Activated CD8-positive, alpha-beta memory T cell treated with anti-CD3 and anti-CD28 coated beads for 4 hours (primary cell): ENCODE measurements at places on chromosomes 6 and 20.
A peak's percentile ranks its signal among the peaks of the same experiment; 100 is the strongest.

DNA sequence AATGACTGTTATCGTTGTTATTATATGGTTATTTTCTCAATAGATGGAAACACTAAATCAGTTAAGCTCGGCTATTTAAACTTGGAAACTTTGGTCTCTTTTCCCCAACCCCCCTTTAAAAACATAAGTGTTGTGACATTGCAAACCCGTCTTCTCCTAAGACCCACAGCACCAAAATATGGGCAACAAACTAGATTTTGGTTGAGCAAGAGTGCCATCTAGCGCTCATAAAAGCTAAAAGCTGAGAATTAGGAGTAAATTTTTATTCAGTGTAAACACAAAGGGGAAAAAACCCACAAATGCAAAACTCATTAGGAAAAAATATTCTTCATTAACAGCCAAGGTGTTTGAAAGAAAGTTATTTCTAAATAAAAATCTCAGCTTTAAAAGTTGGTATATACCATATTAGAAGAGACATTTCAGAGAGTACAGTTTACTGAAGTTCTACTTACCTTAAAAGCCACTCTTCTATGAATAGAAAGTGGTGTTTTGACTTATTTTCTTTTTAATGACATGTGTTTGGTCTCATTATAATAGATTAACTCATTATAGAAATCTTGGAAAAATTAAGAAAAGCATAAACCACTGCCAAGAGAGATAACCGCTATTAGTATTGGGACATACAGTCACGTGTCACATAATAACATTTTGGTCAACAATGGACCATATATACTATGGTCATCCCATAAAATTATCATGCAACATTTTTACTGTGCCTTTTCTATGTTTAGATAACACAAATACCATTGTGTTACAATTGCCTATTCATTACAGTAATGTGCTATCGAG, 21.1 kb downstream of the SESN1 start:
- DNase-seq: no peak

DNA sequence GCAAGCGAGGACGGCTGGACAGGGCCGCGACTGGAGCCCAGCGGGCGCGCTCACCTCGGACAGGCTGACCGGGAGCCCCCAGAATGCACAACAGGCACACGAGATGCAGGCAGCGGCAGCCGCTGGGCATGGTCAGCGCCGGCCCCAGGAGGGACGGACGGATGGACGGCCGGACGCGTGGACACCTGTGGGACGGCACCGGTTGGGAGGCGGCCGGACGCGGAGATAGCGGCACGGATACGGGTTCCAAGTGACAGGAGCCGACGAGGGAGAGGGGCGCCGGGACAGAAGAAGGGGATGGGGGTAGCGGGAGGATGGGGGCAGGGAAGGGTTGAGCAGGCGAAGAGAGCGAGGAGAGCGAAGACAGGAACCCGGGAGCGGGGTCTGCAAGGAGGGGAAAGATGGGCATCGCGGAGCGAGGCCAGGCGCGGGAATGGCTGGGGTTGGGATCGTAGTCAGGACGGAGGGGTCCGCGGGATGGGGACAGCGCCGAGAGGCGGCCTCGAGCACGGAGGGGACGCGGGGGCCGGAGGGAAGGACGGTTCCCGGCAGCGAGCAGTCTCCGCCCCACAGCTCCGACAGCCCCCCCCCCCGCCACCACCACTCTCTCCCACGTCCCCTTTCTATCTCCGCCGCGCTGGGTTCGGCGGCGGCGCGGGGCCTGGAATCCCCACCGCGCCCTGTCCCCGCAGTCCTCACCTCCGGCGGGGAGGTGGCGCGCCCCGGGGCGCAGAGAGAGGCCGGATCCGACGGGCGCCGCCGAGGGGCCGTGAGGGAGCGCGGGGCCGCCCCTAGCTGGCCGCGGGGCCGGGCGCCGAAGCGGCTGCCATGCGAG, 435 bp downstream of the DLK2 start:
- DNase-seq: no peak

DNA sequence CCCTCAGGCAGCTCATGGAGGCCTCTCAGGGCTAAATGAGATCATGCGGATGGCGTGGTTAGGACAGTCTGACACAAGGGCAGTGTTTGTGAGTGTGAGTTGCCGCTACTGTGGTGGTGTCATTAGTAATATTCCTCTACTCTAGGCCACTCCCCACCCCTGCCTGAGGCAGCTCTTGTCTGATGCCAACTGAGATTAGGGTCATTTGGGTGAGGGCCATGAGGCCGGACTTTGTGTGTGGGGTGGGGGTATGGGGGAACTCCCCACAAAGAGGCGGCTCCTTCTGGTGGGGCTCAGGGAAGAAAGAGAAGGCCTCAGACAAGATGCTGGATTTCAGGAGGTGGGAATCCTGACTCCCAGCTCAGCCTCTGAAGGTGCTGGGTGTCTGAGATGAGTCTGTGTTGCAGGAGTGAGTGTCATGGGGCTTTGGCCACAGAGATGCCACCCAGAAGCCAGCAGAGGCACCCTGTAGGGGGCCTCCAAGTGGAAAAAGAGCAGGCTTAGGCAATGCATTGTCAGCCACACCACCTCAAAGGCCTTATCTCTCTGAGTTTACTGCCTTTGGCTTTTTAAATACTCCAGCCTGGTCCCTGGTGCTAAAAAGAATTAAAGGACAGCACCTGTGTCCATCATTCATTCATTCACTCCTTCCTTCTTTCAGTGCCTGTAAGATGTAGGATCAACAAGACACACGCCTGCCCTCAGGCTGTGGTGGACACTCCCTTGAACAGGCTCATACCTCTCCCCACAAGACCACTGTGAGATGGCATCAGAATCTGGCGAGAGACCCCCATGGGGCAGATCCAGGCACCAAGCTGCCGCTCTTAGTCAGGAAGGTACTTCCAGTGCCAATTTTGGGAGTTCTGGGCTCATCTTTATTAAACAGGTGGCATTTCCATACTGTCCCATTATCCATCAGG, 175.2 kb downstream of the MRPL14 start:
- DNase-seq: no peak

DNA sequence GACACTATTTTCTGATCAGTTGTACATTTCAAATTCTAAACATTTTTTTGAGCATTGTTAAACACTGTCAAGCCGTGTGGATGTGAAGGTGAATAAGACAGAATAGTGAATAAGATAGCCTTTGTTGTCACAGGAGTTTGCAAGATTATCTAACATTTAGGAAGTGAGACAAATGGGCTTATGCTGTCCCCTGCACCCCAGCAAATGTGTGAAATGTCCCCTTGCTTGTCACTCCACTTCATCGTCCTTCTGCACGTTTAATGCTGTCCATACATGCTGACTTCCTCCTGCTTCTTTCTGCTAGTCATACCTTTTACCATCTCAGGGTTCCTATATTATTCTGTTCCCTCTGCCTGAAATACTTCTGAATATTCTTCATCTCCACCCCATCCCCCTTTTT, 62.6 kb downstream of the CBFA2T2 start:
- no peak for DNase-seq

DNA sequence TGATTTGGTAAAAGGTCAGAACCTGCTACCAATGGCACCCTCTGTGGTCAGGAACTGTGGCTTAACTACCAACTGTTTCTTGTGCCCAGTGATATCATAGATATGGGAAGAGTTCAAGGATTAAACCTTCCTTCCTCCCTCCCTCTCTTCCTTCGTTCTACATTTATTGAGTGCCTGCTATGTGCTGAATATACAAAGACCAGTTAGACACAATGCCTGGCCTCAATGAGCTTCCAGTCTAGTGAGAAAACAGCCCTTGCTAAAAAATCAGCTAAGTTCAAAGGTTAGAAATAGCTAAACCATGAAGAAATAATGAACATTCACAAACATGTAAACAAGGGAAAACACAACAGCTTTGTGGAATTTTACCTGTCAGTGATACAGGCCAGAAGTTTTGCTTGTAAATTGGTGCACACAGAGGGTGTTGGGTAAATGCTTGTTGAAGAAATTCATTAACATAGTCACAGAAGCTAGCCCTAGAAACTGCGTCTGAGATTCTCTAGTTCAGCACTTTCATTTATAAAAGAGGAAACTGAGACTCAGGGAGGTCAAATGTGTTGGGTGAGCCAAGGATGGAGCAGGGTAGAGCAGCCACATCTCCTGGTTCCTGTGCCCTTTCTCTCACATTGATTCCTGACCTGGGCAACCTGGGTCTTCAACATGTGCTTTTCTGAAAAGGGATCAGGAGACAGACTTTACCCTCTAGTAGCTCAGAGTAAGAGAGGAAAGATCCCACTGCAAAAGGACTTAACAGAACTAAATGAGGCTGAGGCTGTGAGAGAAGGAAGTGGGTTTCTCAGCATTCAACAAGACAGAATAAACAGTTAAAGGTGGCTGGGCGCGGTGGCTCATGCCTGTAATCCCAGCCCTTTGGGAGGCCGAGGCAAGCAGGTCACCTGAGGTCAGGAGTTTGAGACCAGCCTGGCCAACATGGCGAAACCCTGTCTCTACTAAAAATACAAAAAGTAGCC, 14.4 kb upstream of the FOXO3 start:
- DNase-seq: no peak

GRCh38 chr6:131875647-131876046, 67.8 kb downstream of the ENPP1 start:
- DNase-seq: no peak

DNA sequence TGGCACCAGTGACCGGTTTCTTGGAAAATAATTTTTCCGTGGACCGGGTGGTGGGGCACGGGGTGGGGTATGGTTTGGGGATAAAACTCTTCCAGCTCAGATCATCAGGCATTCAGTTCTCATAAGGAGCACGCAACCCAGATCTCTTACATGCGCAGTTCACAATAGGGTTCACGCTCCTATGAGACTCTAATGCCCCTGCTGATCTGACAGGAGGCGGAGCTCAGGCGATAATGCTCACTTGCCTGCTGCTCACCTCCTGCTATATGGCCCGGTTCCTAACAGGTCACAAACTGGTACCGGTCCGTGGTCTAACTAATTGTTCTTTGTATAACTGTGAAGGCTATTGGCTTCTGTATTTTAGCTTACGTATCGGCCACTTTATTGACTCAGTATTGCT, 51.7 kb downstream of the VSTM2L start:
- no peak for DNase-seq

DNA sequence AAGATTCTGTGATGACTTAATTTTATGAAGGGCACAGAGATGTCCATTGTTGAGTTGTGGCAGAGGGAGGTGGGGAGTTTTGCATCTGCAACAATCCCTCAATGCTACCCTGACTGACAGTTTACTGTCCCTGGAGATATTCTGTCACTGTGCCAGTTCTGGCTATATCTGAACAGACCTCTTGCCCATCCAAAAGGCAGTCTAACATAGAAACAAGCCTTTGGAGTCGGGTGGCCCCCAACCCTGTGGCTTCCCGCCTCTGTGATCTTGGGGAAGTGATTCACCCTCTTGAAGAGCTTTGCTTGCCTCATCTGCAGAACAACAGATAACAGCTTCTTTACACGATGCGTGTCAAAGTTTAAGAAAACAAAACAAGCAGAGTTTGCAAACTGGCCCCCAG, 3.8 kb upstream of the E2F1 start:
- DNase-seq: peak; percentile 33

- DNase-seq: no peak
Observed at GRCh38 chr20:9592419-9592818, 78.0 kb downstream of the LAMP5 start.

DNA sequence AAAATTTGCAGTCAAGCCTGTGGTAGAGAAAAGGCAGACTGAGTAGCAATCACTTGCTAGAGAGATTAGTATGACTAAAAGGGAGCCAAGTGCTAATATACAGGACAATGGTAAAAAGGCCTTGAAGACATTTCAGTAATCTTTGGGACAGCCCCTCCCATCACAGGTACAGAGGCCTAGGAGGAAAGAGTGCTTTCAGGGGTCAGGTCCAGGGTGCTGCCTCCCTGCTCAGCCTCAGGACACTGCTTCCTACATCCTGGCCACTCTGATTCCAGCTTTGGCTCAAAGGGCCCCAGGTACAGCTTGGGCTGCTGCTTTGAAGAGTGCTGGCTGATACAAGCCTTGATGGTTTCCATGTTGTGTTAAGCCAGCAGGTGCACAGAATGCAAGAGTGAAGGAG, 543.5 kb downstream of the MMUT start:
- no peak for DNase-seq

DNA sequence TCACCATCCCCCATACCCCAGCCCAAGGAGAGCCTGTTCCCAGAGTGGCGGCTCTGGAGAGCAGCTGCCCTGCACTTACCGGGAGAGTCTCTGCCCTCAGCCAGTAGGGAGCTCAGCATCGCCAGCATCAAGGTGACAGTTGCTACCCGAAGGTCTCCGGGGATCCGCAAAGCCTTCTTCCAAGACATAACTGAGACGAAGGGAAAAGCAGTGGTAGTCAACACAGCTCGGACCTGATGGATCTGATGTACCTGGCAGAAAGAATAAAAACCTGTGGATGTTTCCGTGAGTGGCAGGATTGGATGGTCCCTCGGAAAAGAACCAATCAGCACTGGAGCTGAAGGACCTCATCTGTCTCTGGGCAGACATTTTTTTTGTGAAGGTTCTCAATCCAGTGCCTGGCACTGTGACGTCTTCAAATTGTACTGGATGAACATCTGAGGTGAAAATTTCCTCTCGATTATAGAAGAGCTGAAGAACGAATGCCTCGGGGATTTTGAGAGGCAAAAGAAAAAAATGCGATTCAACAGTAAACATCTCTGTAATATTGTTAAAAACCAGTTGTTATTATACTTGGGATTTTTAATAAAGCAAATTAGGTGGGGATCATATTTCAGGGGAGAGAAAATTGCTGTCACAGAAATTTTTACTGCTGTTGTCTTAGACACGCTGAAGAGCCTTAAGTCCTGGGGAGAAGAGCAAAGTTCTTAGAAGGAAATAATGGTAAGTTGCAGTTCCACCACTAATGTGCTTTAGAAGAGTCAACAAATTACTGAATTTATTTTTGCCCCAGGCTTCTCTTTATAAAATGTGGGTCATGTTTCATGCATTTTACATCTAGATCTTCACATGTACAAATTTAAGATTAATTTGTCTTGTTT, at the start of gene HLA-DQB1:
HLA-DQB1 (minus strand) TSS at position 238 of the 881 bp plus-strand sequence; CDS start at position 188, 50 bp downstream.
- DNase-seq: peak; percentile 26

GRCh38 chr6:46116289-46116688, 13.5 kb upstream of the ENPP4 start:
- no peak for DNase-seq

- no peak for DNase-seq
Observed at GRCh38 chr6:115485400-115485799, 575.3 kb downstream of the FRK start.

GRCh38 chr20:50658804-50659380, 32.5 kb downstream of the RIPOR3 start:
- no peak for DNase-seq

DNA sequence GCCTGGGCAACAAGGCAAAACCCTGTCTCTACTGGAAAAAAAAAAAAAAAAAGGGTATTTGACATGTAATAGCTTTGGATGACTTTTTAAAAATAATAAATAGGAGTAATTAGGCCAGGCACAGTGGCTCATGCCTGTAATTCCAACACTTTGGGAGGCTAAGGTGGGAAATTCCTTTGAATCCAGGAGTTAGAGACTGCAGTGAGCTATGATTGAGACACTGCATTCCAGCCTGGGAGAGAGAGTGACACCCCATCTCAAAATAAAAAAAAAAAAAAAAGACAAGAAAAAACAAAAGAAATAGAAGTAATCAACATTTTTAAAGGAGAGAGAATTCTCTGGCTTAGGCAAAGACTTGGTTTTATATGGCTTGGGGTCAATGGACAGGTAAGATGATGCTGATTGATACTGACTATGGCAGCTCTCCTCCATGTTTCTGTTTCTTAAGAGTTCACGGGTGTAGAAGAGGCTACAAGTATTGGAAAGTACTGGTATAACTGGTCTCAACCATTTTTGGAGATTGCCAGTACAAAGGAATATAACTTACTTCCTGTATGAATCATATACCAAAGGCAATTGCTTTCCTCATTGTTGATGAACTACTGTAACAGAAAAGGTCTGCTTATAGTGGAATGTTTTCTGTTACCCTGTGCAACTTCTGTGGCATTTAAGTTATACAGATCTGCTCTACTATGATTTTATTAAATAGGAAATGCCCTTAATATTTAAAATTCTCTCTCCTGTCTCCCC, 10.1 kb downstream of the MAP3K5 start:
- no peak for DNase-seq
